ENCODE measurements at places on chromosomes 6 and 20. TPM values are rescaled to one million over a fixed set of nuclear protein-coding genes. Genes with fewer than 3 reads are reported as not detected.

Gene OTOR
- total RNA-seq, result not detected

Gene GSTA3
- 0.19 TPM for total RNA-seq

Gene EFCAB8
- 0.50 TPM for total RNA-seq

Gene LHFPL5
- total RNA-seq, result not detected

Gene PABPC1L
- 7.1 TPM for total RNA-seq

Gene PTPRK
- total RNA-seq, result 65.0 TPM

Gene MACROD2
- 0.56 TPM for total RNA-seq

Gene HLA-DMA
- 0.79 TPM for total RNA-seq

Gene MEI4
- total RNA-seq, result not detected

Gene MUC21
- not detected for total RNA-seq

Gene SPATA2
- total RNA-seq, result 1.2 TPM

Gene COL20A1
- not detected for total RNA-seq

Gene ITCH
- 74.9 TPM for total RNA-seq

Gene NRSN1
- total RNA-seq, result not detected

Gene SLC4A11
- total RNA-seq, result 0.26 TPM

Gene PTCRA
- not detected for total RNA-seq

Gene APCDD1L
- total RNA-seq, result 2.4 TPM

Gene FAM229B
- total RNA-seq, result 45.7 TPM

Gene TMEM170B
- 1.9 TPM for total RNA-seq

Gene BHLHE23
- total RNA-seq, result not detected

Gene GRM1
- 0.13 TPM for total RNA-seq

Gene MAPK13
- 2.8 TPM for total RNA-seq

Gene DEF6
- 0.19 TPM for total RNA-seq

Gene BTNL2
- not detected for total RNA-seq

Gene CD40
- 7.3 TPM for total RNA-seq

Gene FANCE
- 4.0 TPM for total RNA-seq

Gene LGSN
- total RNA-seq, result 0.12 TPM

Gene FOXF2
- total RNA-seq, result 0.26 TPM

Gene TAP1
- total RNA-seq, result 35.9 TPM

Gene MEP1A
- not detected for total RNA-seq

Gene TASP1
- 8.3 TPM for total RNA-seq

Gene HSP90AB1
- total RNA-seq, result 370 TPM

Gene RRAGD
- total RNA-seq, result 3.2 TPM

Gene NOX3
- total RNA-seq, result not detected

Gene ADGRF5
- total RNA-seq, result 1.1 TPM

Measured in aortic smooth muscle cell (primary cell).